ENCODE measurements at places on chromosomes 6 and 20. TPM values are rescaled to one million over a fixed set of nuclear protein-coding genes. Genes with fewer than 3 reads are reported as not detected.

SYCP2L gene
- polyA plus RNA-seq, result 1.8 TPM

TMX4 gene
- polyA plus RNA-seq, result 20.2 TPM

DPPA5 gene
- polyA plus RNA-seq, result not detected

SLC32A1 gene
- polyA plus RNA-seq, result not detected

SPATS1 gene
- not detected for polyA plus RNA-seq

GPLD1 gene
- polyA plus RNA-seq, result 1.6 TPM

ARMC2 gene
- polyA plus RNA-seq, result 6.6 TPM

HUS1B gene
- 0.34 TPM for polyA plus RNA-seq

C6orf163 gene
- polyA plus RNA-seq, result 1.4 TPM

EEF1A1 gene
- 19,920 TPM for polyA plus RNA-seq

SAMD3 gene
- 1.1 TPM for polyA plus RNA-seq
